Stimulated activated CD8-positive, alpha-beta memory T cell treated with anti-CD3 and anti-CD28 coated beads, Interleukin-15, amount 100 ng/mL, for 4 hours (primary cell): ENCODE measurements at places on chromosomes 2 and 18.

DNA sequence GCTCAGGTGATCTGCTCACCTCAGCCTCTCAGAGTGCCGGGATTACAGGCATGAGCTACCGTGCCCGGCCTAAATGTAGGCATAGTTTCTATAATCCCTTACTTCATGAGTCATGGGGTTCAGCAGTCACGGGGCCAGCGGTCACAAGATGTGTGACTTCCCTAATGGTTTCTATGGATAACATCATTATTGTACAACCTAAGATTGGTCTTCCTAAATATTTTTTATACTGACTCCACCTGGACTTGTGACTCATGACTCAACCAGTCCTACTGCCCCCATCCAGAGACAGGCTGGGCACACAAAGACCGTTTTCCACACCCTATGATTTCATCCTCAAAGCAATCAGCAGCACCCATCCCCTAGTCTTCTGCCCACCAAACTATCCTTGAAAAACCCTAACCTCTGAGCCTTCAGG lies 15.9 kb downstream of the FAM210A start:
- DNase-seq: no peak

- DNase-seq: no peak
Observed at GRCh38 chr2:225510796-225511195, 111.3 kb downstream of the NYAP2 start.

- DNase-seq: no peak
Observed at GRCh38 chr2:46831051-46831868, 84.3 kb downstream of the MCFD2 start.

GRCh38 chr2:9006368-9006767 lies 2.9 kb upstream of the MBOAT2 start:
- DNase-seq: no peak

DNA sequence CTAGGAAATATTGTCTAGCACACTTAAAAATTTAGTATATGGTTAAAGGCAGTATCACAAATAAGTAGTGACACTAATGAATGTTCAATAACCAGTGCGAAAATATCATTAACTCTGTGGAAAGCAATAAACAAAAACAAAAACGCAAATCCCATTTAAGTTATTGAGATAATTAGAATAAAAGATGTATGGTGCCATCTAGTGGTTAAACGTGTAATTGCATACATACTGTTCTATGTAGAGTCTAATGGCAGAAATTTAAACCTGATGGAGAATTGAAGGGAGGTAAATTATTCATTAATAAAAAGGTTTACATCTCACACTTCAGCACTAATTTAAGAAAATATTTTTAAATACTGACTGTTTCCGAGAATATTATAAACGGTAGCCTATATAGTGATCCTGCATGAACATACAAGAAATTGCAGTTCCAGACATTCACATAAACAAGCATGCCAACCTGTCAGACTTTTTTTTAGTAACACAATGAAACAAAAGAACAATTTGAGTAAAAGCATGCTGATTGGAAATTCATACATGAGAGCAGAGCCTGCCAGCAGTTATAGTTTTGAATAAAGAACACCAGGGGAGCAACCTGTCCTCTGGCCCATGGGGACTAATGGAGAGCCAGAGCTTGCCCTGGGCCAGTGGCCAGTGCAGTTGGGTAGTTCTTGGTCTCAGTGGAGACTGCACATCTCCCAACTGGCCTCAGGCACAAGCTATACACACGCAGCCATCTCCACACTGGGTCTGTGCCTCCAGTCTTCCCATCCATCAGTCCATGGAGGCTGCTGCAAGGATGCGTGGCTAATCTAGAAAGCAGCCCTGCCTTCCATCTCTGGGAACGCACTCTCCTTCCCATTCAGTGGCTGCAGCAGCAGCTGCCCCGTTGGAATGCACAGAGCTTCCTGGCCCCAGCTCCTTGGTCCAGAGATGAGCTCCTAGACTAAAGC lies 28.0 kb downstream of the GCG start:
- no peak for DNase-seq

GRCh38 chr2:154710685-154711084 lies 12.2 kb downstream of the KCNJ3 start:
- DNase-seq: no peak
